ENCODE measurements at places on chromosomes 5 and 9.

- DNase-seq: no peak
These were observed 116.7 kb upstream of the ZNF366 start for GRCh38 chr5:72623936-72624335.

DNA sequence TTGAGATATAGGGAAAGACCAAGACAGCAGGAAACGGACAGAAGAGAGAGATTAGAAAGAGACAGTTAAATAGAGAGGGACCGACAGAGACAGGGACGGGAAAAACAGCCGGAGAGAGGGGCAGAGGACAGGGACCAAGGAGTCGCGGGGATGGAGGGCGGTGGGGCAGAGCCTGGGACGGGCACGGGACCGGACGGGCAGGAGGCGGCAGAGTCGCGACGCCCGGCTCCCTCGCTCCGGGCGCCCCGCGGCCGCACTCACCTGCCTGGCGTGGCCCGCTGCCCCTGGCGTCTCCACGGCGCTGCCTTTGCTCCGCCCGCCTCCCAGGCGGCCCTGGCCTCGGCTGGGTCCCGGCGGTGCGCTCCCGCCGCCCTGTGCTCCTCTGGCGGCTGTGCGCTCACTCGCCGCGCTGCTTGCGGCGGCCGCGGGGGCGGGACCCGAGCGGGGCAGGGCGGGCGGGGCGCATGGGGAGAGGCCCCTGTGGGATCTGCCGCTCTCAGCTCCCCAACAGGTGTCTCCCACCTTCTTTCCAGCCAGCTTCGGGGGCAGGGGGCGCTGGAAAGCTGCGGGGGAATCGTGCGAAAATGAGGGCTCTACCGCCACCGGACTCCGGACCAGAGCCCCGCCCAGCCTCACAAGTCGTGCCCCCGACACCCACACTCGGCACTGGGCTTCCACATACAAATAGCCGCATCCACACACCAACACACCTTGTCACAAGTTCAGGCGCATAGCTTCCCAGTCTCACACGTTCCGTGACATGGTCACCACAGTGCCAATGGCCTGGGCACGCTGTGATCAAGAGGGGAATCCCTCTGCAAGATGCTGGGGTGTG is at the start of gene ARID3C:
TSS of gene ARID3C (minus strand) at position 411 of the 835 bp plus-strand sequence. CDS start 1,052 bp downstream, outside the sequence.
- DNase-seq: peak; percentile 37

- DNase-seq: no peak
These were observed 557 bp upstream of the PHF2 start for GRCh38 chr9:93575796-93576257.

- peak; percentile 89 for DNase-seq
These were observed 44.6 kb downstream of the MARCHF11 start for GRCh38 chr5:16135003-16135402.

DNA sequence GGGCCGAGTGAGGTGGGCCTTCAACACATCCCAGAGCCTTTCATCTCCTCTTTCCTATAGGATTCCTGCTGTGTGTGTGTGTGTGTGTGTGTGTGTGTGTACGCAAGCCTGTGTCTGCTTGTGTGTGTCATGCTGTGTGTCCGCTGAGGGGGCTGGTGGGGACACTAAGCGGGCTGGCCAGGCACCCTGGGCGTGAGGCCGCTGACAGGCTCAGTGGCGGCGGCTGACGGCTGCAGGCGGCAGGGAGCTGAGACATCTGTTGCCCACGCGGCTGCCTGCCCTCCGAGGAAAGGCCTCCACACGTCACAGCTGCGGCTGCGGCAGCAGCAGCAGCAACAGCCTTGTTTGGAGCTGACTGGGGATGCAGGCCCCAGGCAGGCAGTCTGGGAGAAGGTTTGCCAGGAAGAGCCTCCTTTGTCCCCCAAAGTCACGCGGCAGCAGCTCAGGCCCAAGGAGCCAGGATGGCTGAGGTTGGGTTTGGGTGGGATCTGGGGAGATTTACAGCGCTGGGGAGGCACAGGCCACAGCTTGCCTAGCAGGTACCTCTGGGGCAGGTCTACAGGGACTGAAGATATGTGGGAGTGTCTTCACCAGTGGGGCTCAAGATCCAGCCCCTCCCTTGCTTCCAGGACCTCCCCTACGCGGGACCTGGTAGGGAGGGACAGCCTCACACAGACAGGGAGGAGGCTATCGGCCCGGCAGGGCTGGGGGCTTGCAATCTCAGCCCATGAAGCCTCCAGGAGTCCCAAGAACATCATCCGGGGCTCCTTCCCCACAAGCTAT is 1.8 kb downstream of the PDLIM4 start:
- DNase-seq: no peak

DNA sequence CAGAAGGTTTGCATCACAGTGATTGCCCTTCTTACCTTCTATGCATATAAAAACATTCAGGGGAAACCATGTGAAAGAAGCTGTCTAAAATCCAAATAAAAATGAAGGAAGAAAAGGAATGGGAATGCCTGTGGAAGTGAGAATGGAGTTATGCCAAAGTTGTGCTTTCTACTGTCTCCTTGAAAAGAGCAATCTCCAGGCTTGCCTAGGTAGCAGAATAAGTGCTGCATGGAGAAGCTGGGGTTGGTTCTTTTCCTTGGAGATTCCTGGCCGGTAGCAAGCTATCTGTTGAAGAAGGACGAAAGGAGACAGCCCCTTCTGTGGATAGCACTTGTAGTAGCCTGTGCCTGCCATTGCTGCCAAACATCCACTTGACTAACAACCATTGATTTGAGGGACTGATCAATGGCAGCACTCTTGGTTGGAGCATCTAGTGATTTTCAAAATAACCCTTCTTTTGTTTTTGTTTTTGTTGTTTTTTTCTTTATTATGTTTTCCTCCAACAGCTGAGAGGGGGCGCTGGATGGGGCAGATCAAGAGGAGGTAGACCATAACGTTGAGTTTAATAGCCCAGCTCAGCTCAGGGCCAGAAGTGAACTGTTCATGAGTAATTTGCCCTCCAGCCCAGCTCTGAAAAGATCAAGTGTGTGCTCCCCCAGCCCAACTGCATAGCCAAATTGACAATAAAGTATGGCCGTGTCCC is 1.6 kb downstream of the PLCXD3 start:
- no peak for DNase-seq

GRCh38 chr5:80752427-80752826 is 97.6 kb upstream of the DHFR start:
- DNase-seq: no peak

- DNase-seq: peak; percentile 9
These were observed 9.1 kb downstream of the FAT2 start for GRCh38 chr5:151581812-151582583.

DNA sequence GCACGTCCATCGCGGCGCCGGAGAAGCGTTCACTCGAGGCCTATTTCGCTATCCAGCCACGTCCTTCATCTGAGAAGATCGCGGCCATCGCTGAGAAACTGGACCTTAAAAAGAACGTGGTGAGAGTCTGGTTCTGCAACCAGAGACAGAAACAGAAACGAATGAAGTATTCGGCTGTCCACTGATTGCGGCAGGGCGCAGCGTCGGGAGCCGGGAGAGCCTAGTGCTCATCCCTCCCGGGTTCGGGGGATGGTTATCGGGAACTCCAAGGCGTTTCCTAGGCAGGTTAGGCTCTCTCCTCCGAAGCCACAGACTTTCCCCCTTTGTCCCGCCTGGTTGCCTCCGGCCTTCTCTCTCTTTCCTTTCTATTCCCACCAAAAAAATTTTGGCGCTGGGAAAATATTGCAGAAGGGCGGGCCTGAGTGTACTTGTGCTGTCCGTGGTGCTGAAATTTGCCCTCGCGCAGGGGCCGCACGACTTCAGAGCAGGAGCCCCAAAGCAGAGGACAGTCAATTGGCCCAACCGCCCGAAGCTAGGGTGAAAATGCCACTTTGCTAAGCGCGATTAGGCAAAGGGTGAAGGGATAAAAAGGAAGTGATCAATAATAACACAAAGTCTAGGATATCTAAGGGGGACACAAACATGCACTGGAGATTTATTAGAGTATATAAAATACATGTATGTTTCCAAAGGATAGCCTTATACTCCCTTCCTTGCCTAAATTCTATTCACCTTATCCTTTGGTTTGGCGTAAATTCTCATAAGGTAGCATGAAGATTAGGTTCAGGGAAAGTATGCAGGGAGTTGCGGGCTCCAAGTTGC is 1.8 kb downstream of the POU4F3 start:
- no peak for DNase-seq

DNA sequence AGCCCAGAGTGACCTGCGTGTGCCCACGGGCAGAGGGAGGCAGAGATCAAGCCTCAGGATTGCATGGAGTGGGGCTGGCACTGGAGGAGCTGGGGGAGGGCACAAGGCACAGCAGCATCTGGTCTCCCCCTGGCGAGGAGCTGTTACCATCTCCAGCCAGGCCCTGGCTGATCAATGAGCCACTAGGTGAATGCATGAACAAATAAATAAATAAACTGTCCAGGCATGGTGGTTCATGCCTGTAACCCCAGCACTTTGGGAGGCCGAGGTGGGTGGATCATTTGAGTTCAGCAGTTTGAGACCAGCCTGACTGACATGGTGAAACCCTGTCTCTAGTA is 14.3 kb upstream of the PSMB7 start:
- DNase-seq: no peak

- peak; percentile 44 for DNase-seq
These were observed 50.6 kb downstream of the SIL1 start for GRCh38 chr5:139147483-139148087.

- no peak for DNase-seq
These were observed 49.2 kb upstream of the SLC44A1 start for GRCh38 chr9:105195259-105195658.

DNA sequence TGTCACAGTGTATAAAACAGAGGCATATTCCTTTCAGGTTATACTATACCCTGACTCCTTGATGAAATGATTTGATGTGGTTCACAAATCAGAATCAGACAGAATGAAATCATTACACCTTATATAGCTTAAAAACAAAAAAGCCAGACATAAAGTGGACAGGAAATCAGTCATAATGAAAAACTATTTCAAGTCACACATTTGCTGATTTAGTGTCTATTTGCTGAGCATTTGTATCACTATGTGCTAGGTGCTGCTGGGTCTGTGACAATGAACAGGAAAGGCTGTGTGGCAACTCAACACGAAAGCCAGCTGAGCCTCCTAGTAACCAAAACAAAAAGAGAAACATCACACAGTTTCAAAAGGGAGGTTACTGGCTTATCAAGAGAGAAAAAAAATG is 194.0 kb downstream of the EFNA5 start:
- DNase-seq: no peak

GRCh38 chr5:169788168-169788567 is 151.1 kb downstream of the DOCK2 start:
- DNase-seq: no peak

DNA sequence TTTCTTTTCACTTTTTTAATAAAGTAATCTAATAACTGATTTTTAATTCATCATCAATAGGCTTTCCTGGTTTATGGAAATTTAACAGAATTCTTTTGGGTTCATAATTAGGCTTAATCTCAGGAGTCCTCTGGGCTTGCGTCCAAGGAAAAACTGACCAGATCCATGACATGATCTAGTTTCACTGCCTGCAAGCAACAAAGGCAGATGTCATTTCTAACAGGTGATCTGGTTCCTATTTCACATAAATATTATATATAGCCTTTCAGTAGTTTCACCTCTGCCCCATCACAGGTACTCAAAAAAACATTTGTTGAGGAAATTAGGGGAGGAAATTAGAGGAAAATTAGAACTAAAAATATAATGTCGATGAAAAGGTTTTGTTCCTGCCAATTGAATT is 126.4 kb downstream of the FBXL17 start:
- DNase-seq: peak; percentile 54

- peak; percentile 97 for DNase-seq
These were observed at the start of gene ELAVL2 for GRCh38 chr9:23826120-23826629. TSS of gene ELAVL2 (minus strand) at chr9:23826240. CDS start at chr9:23762234, 64,006 bp downstream.

DNA sequence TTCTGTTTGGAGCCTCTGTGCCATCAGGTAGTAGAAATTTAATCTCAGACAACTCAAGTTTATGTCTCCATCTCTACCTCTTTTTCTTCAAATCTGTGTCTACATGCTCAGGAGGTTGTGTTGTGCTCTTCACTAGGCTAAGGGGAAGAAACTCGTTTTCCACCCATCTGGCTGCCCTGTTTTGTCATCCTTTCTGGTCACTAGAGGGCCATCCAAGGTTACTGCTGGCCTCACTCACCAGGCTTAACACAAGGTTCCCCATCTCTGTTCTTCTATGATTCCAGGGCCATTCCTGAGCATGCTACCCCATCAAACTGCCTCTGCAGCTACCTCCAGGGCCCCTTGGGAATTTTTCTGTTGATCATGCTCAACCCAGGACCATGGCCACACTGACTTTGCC is 213.3 kb upstream of the FBXL7 start:
- no peak for DNase-seq

GRCh38 chr9:93112864-93113389 is 16.9 kb downstream of the CARD19 start:
- DNase-seq: no peak

DNA sequence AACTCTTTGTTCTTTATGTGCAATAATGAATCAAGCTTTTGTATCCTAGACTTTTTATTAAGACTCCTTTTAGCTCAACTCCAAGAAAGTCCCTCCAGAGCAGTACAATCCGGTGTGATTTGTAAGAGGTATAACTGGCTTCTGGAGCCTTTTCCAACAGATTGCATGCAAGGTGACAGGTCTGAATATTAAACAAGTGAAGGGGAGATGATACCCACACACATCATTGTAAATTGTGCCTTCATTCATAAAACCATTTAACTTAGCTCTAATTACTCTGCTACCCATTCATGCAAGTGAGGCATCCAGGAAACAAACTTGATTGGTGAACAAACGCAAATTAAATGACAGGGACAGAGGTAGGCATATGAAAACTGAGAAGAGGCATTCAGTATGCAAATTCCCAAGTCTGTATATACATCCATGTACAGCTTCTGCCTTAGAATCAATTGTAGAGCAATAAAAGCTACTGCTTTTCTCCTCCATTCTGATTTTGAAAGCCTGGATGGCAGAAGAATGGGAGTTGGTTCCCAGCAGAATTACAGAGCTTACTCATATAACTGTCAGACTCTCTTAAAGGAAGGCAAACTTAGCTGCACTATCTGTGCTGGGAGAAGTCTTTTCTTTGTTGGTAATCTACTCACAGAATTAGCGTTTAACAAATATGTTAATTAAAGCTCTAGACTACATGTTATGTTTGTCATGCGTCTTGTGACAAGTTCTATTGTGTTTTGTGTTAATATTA is 261.0 kb upstream of the CDH6 start:
- DNase-seq: no peak

- DNase-seq: no peak
These were observed 238.8 kb downstream of the GADD45G start for GRCh38 chr9:89843591-89843990.

DNA sequence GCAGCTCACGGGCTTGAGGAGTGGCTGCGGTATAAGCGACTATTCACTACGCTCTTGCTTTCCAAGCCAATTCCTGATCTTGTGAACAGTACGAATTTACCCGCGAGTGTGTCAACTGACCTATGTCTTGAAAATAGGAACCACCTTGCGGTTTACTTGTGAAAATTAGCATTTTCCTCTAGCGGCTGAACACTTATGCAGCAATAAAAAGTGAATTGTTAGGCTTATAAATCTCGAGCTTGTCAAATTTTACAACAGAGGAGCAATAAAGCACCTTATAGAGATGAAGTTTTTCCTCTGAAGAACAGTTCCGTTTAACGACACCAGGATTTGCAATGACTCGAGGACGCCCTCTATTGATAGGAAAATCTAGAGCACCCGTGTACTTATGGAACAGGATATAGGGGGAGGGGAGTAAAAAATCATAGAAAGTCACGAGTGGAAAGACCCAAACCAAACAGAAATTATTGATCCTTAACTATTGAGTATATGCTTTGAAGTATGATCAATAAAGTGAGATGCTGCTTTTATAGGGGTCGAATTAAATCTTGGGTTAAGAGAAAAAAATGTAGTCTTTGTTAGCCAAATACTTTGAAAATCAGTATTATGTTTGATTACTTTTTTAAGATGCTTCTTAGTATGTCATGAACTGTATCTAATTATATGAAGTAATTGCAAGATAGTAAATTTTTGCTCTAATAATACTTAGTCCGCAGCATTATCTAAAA is 1.9 kb upstream of the RGMB start:
- peak; percentile 75 for DNase-seq

Data from COR-L47 (cell line).